Common myeloid progenitor, CD34-positive (primary cell): ENCODE measurements at places on chromosomes 16 and 17.

DNA sequence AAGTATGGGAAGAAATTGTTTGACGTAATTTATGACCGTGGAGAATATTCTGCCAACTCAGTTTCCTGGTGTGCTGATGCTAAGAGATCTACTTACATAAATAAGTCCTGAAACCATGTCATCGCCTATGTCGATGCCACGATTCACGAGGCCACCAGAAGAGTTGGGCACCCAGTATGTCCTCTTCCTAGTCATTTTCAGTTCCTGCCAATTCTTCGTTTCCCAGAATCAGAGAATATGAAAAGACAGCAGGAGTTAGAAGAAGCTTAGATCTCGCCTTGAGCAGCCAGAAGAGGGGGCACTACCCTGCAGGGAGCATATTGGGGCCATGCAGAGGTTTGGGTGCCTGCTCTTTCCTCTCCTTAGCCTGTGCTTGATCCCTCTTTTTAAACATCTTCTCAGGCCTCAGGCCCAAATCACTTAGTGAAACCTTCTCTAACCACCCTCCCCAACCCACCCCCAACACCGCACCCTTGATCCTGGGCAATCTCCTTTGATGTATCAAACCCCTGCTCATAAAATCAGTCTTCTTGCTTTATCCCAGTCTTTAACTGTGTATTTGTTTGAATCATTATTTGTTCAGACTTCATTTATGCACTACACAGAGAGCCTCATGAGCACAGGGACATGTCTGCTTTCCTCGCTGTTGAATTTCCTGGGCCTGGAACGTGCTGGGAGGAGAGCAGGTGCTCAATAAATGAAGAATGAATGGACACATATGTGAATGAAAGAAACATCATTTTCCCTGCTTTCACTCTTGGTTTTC is 12.2 kb upstream of the LONP2 start:
- H3K27ac ChIP-seq: no peak overlapping the region
- H3K27me3 ChIP-seq: no peaks in the 10 kb centered on the region
- no peak overlapping the region for H3K4me3 ChIP-seq
- H3K36me3 ChIP-seq: no peaks in the 10 kb centered on the region

- no peak overlapping the region for H3K27ac ChIP-seq
- no peak overlapping the region for H3K4me3 ChIP-seq
- no peaks in the 10 kb centered on the region for H3K4me1 ChIP-seq
Measured at GRCh38 chr17:71870546-71870862, 250.3 kb upstream of the SOX9 start.

DNA sequence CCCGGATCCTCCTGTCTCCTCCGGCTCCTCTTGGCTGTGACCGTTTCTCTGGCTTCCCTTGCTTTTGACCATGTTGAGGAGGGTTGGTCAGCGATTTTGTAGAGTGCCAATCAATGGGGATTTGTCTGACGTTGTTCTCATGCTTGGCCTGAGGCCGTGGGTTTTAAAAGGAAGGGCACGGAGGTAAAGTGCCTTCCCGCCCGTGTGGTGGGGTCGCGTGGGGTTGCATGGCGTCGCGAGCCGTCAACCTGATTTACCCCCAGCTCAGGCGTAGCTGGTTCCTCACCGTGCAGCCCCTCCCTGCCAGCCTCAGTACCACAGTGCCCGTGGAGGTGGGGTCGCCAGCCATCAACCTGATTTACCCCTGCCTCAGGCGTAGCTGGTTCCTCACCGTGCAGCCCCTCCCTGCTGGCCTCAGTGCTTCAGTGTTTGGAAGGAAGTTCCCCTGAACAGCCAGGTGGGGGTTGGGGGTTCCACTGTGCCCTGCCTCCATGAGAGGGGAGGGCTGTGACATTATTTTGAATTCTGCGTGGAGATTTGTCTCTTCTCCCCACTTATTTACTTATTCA is 5.0 kb downstream of the TPSAB1 start:
- no peaks in the 10 kb centered on the region for H3K4me1 ChIP-seq
- no peaks in the 10 kb centered on the region for H3K27me3 ChIP-seq
- H3K4me3 ChIP-seq: peak overlapping the region; percentile 42
- peak overlapping the region; percentile 59 for H3K27ac ChIP-seq

GRCh38 chr16:12507366-12507765 is 296.3 kb downstream of the CPPED1 start:
- H3K4me1 ChIP-seq: no peaks in the 10 kb centered on the region
- no peak overlapping the region for H3K27ac ChIP-seq
- no peak overlapping the region for H3K4me3 ChIP-seq
- H3K27me3 ChIP-seq: no peaks in the 10 kb centered on the region
- DNase-seq: no peak

DNA sequence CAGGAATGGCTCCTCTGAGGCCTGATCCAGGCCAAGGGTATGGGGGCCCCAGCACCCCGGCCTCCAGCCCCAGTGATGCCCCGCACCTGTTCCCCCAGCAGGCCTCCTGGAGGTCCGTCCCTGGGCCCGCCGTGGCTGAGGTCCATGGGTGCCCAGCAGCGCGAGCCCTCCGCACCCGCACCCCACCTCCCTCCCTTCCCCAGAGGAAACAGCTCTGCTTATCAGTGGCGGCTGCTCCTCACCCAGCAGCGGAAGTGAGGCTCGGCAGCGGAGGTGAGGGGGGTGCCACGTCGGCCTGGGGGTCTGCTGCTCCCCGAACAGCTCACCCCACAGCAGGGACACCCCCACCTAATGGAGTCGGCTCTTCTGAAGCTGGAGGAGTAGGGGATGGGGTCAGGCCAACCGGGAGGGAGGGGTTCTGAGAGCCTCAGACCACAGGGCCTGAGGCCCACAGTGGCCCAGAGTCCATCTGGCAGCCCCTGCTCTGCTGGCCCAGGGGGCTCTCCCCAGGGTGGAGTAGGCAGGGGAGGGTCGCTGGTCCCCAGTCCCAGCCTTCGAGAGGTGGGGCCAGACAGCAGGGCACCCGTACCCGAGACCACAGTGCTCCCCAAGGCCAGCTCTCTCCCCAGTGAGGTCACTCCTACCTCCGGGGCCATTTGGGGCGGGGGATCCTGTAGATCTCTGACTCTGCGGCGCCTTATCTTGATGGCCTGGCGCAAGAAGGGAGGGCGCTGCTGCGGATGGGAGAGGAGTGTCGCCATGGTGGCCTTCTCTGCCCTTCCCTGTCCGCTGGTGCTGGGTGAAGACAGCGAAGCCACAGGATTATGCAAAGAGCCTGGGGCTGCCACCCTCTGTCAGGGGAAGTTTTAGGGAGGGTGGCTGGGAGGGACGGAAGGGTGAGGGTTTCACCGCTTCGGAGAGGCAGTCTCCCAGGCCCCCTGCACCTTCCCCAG is at the start of gene UNC13D:
Gene UNC13D, minus strand, starts transcription at position 828 of the 953 bp plus-strand sequence. Its CDS starts 67 bp downstream, at position 761.
- H3K4me1 ChIP-seq: no peaks in the 10 kb centered on the region
- H3K36me3 ChIP-seq: peaks cover 43% of the 10 kb centered on the region
- DNase-seq: peak; percentile 84
- H3K4me3 ChIP-seq: peak within 1 kb of the TSS; percentile 72
- peak within 1 kb of the TSS; percentile 95 for H3K27ac ChIP-seq

DNA sequence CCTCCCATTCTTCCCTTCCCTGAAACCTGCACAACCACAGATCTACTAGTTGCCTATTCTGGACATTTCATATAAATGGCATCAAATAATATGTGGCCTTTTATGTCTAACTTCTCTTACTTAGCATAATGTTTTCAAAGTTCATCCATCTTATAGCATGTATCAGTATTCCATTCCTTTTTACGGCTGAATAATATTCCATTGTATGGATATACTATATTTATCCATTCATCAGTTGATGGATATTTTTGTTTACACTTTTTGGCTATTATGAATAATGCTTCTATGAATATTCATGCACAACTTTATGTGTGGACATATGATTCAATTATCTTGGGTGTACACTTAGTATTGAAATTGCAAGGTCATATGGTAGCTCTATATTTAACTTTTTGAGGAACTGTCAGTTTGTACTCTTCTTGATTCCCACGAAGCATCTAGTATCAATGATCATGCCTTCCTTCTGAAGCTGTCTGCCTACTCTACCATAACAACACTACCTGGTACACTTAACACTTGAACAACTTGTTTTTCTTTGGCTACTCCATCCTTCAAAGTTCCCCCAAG is 12.7 kb upstream of the CHD3 start:
- H3K27ac ChIP-seq: no peak overlapping the region
- H3K27me3 ChIP-seq: no peaks in the 10 kb centered on the region
- no peak overlapping the region for H3K4me3 ChIP-seq
- no peaks in the 10 kb centered on the region for H3K36me3 ChIP-seq

DNA sequence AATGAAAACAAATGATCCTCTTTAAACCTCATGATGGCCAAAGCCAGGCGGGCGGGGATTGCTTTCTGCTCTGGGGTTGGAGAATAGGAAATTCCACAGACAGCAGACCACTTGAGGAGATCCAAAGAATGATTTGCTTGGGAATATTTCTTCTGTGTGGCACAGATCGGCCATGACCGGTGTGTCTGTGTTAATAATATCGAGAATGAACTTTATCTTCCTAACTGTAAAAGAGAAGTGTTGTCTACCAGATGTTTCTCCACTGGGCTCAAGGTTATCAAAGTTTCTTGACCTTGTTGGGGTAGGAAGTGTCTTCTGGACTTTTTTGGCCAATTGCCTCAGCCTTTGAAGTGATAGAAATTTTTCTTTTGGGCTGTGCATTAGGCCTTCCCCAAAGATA is 186.6 kb upstream of the ZFHX3 start:
- no peak overlapping the region for H3K27ac ChIP-seq
- DNase-seq: no peak
- H3K36me3 ChIP-seq: no peaks in the 10 kb centered on the region
- H3K4me1 ChIP-seq: no peaks in the 10 kb centered on the region

DNA sequence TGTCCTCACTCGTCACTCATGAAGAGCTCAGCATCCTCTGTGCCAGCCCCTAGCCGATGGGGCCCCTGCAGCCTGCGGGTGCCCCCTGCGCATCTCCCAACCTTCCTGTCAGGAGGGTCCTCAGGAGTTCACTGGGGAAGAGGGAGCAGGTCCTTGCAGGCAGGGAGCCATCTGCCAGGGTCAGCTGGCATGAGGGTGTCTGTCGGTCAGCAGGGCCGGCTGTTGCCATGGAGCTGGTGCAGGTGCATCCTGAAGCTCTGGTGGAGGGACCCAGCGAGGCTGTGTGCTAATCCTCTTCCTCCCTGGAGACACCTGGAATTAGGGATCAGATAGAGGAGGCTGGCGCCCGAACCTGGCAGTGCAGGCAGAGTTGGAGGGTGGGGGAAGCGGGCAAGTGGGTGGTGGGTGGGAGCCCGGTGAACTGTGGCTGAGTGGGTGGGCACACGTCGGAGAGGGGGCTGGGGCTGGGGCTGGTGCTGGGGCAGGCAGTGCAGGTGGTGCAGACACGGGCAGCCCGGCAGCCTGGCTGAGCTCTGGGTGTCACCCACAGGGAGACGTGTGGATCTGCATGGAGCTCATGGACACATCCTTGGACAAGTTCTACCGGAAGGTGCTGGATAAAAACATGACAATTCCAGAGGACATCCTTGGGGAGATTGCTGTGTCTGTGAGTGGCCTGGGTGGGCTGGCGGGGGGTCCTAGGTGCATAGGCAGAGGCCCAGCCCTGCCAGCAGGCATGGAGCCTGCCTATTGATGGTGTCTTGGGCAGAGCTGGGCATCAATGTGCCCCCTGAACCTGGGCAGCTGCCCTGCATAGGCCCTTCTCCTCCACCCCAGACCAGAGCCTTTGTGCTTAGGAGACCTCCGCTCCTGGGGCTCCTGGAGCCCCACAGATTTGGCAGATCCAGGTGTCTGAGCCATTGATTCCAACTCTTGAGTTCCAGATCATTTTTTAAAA is 17.4 kb downstream of the MAP2K3 start:
- no peak overlapping the region for H3K27ac ChIP-seq
- no peaks in the 10 kb centered on the region for H3K27me3 ChIP-seq
- peaks cover 62% of the 10 kb centered on the region for H3K36me3 ChIP-seq
- no peak for DNase-seq

DNA sequence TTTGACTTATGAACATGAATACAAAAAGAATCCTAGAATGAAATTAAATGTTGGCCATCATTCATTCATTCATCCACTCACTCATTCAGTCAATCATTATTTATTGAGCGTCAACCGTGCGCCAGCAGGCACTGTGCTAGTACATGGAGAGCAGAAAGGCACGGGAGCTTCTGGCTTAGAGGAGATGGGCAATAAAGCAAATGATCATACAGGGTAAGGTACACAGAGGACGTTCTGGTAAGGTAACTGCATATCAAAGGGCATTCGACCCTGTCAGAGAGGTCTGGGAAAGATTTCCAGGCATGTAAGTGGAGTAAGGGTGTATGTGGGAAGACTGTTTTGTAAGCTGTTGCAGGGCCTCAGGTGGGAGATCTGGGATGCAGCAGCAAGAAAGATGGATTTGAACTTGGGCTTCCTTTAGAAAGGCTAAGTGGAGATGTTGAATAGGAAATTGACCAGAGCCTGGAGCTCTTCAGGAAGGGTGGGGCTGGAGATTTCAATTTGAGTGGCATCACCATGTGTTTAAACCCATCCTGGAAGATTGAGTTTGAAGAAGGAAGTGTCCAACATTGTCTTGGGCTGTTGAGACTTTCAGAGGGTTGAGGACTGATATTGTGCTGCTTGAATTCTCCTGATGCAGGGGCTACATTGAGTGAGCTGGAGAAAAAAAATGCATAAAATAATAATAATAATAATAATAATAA is 2.8 kb upstream of the MSI2 start:
- peaks cover 4% of the 10 kb centered on the region for H3K36me3 ChIP-seq
- H3K27ac ChIP-seq: no peak overlapping the region
- H3K4me1 ChIP-seq: peaks cover 4% of the 10 kb centered on the region
- H3K27me3 ChIP-seq: no peaks in the 10 kb centered on the region
- no peak for DNase-seq

- H3K36me3 ChIP-seq: no peaks in the 10 kb centered on the region
- H3K27ac ChIP-seq: no peak overlapping the region
- no peaks in the 10 kb centered on the region for H3K27me3 ChIP-seq
- H3K4me1 ChIP-seq: peaks cover 30% of the 10 kb centered on the region
- H3K4me3 ChIP-seq: peak overlapping the region; percentile 46
- peak; percentile 73 for DNase-seq
Measured at GRCh38 chr16:3861808-3862451, 18.6 kb downstream of the CREBBP start.

DNA sequence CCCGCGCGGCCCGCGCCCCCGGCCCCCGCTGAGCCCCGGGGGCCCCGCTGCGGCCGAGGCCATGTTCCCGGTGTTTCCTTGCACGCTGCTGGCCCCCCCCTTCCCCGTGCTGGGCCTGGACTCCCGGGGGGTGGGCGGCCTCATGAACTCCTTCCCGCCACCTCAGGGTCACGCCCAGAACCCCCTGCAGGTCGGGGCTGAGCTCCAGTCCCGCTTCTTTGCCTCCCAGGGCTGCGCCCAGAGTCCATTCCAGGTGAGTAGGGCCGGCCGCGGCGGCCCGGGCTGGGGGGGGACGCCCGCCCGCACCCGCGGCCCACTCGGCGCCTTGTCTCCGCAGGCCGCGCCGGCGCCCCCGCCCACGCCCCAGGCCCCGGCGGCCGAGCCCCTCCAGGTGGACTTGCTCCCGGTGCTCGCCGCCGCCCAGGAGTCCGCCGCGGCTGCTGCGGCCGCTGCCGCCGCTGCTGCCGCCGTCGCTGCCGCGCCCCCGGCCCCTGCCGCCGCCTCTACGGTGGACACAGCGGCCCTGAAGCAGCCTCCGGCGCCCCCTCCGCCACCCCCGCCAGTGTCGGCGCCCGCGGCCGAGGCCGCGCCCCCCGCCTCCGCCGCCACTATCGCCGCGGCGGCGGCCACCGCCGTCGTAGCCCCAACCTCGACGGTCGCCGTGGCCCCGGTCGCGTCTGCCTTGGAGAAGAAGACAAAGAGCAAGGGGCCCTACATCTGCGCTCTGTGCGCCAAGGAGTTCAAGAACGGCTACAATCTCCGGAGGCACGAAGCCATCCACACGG is 504 bp downstream of the MAZ start:
- H3K27me3 ChIP-seq: no peaks in the 10 kb centered on the region
- DNase-seq: peak; percentile 69
- peak overlapping the region; percentile 94 for H3K4me3 ChIP-seq
- H3K36me3 ChIP-seq: peaks cover 24% of the 10 kb centered on the region
- peak overlapping the region; percentile 78 for H3K27ac ChIP-seq
- peaks cover 65% of the 10 kb centered on the region for H3K4me1 ChIP-seq
